ENCODE measurements at places on chromosomes 7 and 10.
A peak's percentile ranks its signal among the peaks of the same experiment; 100 is the strongest.

GRCh38 chr10:70925377-70926225 lies 37.2 kb upstream of the PCBD1 start:
- DNase-seq: no peak

DNA sequence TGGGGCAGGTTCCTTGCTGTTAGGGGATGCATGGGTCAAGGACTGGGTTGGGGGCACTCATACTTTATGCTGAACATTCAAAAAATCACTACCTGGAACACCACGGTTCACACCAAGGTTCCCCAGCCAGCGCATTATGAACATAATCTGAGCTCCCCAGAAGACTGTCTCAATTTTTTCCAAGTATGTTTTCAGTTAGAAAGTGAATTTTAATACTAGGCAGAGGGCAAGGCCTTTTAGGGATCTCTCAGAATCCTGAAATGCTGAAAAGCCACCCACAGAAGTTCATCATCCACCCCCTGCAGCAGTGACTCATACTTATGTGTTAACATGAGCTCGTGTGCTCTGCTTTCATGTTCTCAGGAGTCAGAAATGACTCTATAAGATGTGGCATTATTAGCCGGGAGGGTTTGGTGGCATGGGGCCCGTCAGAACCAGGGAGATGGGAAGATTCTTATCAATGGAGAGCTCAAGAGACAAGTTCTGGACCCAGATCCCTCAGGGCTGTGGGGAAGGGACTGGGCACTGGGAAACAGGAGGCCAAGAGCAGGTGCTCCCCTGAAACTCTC lies 185.2 kb upstream of the ITGB1 start:
- no peak for DNase-seq

DNA sequence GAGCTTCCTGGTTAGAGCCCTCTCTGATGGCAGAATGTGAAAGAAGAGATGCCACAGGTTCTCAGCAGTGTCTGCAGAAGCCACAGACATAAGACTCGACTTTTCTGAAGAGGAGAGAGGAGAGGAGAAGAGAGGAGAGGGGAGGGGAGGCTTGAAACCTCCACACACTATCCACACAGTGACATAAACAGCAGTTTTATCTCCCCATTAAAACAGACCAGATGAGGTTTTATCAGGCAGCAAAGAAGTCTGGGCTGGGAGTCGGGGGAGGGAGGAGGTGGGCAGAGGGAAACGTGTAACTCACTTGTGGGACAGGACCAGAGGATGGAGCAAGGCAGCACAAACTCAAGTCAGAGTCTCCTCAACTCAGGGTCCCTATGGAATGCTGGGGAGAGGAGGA lies 76.5 kb downstream of the XPNPEP1 start:
- DNase-seq: no peak

- no peak for DNase-seq
Measured at GRCh38 chr7:36565792-36566356, 158.4 kb downstream of the AOAH start.

GRCh38 chr7:80548840-80549530 lies 37.1 kb upstream of the GNAT3 start:
- no peak for DNase-seq

GRCh38 chr10:89601728-89602361 lies 43.2 kb downstream of the PANK1 start:
- DNase-seq: no peak

DNA sequence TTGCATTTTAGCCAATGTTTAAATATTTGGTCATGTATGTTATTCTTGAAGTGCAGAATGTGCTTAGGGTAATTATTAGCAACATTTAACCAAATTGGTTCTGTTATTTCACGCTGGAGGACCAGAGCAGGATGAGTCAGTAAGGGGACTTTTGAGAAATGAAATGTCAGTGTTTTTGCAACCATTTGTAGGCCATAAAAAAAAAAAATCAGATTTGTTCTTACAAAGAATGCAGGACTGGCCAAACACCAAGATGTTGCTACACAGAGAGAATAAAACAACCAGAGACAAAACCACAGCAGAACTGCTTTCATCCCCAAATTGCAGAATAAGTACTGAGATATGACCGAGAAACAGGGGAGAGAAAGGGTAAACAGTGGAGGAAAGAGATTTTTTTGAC lies 62.1 kb downstream of the TPST1 start:
- DNase-seq: no peak

- no peak for DNase-seq
Measured at GRCh38 chr7:107398161-107398560, 71.7 kb upstream of the GPR22 start.

DNA sequence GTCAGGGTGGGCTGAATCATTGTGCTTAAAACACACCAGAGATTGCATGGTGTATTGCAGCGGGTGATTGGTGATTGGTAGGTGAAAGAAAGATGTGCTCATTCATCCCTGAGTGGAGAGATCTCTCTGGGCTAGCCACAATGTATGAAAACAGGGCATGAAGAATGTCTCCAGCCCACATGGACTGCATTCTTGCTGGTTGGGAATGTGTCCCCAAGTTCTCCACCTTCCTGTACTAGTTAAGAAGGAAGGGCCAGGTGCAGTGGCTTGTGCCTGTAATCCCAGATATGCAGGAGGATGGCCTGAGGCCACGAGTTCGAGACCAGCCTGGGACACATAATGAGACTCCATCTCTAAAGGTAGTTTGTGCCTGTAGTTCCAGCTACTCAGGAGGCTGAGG lies 113.8 kb upstream of the LANCL2 start:
- no peak for DNase-seq

DNA sequence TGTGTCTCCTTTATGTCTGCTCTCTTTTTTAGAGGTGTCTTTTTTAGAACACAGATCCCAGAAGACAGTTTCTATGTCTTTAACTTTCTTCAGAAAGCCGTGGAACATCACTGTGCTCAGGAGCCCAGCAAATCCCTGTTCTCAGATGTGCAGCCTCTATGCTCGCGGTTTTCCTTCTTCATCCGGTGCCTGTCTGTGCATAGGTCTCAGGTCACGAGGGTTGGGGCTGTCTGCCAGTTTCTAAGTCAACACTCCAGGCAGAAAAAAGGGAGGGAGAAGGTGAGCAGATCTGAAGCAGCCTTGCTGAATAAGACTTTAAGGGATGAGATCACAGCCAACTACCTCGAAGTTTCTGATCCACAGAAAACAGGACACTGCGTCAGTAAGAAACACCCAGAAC lies 68.5 kb downstream of the CRTAC1 start:
- no peak for DNase-seq

- DNase-seq: no peak
Measured at GRCh38 chr7:44244282-44244681, 43.5 kb downstream of the YKT6 start.

DNA sequence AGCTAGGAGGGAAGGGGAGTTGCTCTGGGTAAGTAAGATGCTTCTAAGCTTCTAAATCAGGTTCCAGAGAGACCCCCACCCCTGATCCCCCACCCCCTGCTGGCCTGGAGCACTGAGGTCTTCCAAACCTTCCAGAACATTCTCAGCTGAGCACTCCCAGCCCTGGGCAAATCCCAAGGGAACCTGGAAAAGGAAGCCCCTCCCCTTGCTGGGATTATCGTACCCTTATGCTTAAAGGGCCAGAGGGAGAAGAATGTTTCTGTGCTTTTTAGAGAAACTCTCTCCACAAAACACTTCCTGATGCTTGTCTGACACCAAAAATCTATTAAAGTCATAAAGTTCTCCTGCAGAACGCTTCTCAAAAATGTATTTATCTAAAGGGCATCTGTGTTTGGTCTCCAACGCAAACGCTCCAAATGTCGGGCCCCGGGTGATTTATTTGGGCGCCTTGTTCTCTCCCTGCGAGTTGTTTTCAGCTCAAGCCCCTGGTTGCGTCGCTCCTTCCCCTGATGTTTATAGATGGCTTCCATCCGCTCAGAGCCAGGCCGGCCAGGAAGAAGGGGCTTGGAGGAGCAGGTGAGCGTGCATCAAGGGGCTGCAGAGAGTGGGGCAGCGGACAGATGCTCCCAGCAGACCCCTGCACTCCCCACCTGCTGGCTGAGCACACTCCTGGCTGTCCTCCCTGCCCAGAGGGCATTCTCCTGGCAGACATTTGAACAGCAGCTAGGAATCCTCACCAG lies 8.2 kb upstream of the RET start:
- DNase-seq: no peak

GRCh38 chr10:30534465-30535144 lies 94.9 kb downstream of the LYZL2 start:
- DNase-seq: peak; percentile 39

DNA sequence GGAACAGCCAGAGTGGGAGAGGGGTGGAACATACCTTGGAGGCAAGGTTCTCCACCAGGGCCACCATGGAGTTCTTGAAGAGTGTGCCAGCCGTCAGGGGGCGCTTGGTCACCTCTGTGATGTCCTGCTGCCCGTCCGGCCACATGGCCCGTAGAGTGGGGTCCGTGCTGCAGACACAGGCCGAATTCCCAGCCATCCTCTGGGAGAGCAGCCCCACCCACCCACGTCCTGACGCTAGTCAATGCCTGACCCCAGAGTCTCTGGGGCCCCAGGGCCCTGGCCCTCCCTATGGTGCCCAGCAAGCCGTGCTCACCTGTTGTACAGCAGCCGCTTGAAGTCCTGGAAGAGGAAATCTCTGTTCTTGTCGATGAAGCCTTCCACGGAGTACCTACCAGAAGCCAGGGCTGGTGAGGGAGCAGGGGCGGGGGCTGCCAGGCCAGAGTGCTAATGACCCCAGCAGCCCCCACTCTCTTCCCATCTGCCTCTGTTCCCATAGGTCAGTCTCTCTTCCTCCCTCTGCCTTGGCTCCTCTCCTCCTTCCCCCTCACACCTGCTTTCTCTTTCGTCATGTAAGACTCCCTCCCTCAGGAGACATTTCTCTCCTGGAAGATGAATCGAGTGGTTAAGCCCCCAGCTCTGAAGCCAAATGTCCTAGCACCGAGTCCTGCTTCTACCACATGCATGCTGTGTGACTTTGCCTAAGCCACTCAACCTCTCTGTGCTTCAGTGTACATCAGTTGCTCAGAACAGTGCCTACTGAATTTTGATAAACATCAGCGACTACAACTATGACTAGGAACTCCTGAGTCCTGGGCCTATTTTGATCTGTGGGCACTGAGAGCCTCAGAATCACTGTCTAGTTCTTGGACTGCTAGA lies 11.0 kb downstream of the MYO1G start:
- DNase-seq: no peak

- no peak for DNase-seq
Measured at GRCh38 chr7:33425929-33426678, 296.7 kb downstream of the BBS9 start.

- DNase-seq: no peak
Measured at GRCh38 chr7:100723732-100724275, 3.5 kb downstream of the EPO start.

DNA sequence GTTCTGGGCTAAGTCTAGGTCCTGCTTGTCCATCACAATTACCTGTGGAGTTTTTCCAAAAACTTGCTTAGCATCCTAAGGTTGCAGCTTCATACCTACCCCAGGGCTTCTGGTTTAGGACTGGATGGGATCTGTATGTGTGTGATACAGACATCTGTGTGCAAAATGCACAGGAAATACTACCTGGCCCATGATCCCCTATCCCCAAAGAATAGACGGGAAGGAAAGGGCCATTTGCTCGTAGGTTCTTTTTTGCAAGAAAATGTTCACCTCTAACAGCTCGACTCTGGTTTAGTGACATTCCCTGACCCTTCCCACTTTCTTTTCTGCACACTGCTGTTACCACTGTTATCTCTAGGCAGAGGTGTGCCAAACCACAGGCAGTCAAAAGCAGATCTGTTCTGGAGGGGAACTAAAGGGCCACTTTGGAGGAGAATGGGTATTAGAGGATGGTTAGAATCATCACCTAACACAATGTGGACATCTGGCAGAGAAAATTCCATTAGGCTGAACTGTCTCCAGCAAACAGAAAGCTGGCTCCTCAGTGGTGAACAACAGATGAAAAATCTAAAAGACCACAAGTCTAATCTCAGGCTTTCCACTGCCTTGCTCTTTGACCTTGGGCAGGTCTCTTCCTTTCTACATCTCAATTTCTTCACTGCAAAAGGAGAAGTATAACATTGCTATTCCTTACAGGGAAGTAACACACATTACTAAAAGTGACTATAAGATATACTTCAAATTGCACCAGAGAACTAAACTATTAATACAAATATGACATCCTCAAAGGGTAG lies 107.4 kb downstream of the UBE2H start:
- no peak for DNase-seq

GRCh38 chr7:98984126-98984525 lies 105.8 kb downstream of the TRRAP start:
- no peak for DNase-seq

GRCh38 chr10:88908194-88908593 lies 28.1 kb downstream of the STAMBPL1 start:
- DNase-seq: no peak

- DNase-seq: no peak
Measured at GRCh38 chr7:51666751-51667150, 350.1 kb upstream of the COBL start.

DNA sequence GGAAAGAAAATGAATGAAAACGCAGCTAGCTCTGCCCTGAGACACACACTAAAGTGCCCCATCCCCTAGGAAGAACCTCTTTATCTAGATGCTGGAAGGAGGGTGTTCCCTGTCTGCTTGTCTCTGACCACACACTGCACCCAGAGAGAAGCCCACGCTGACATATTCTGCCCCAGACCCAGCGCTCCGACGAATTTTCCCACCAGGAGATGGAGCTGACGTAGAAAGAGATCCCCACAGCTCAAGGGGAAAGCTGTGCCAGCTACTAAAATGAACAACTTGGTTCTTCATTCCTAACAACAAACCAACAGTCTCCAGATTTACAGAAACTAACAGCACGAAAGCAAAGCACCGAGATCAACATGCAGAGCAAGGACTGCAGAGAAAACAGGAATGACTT lies 73.3 kb downstream of the KIAA1549 start:
- no peak for DNase-seq

GRCh38 chr7:31688996-31689395 lies 2.0 kb downstream of the PPP1R17 start:
- no peak for DNase-seq

GRCh38 chr10:107689323-107689722 lies 524.8 kb upstream of the SORCS1 start:
- DNase-seq: no peak

DNA sequence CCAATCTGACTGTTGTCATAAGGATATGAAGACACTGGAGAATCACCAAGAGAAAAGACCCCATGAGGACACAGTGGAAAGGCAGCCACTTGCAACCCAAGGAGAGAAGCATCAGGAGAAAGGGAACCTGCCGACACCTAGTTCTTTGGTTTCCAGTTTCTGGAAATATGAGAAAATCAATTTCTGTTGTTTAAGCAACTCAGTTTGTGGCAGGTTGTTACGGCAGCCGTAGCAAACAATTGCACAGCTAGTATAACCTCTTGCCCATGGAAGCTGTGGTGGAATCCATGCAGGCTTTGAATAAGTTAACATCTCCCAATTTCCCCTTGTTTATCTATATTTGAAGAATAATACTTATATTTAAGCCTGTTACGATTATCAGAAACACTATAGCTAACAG lies 1103.0 kb upstream of the PHF14 start:
- DNase-seq: no peak

GRCh38 chr10:70549962-70550458 lies 52.5 kb downstream of the PRF1 start:
- peak; percentile 56 for DNase-seq

GRCh38 chr10:45487735-45488134 lies 113.7 kb downstream of the ALOX5 start:
- no peak for DNase-seq

Data from stimulated activated CD4-positive, alpha-beta T cell treated with anti-CD3 and anti-CD28 coated beads, Interleukin-1b, Interleukin-23, amount 100 ng/mL, for 1 hour (primary cell).